ENCODE measurements at places on chromosomes 2 and 18.

GRCh38 chr2:212330263-212330662, 208.3 kb downstream of the ERBB4 start:
- no peak for DNase-seq

DNA sequence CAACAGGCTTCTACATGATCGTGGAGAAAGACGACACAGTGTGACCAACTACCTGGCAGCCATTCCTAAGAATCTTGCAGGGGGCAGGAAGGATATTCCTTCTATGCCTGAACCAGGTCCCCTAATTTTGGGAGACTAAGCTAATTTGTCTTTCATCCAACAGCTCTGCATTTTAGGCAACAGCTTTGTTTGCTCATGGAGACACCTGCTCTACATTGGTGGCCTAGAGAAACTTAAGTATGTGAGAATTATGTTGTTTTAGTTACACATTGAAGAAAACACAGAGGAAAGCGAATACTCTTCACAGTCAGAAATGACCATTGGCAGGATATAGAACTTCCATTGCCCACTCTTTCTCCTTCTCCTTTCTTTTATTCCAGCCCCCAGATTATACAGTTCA, 75.2 kb downstream of the ASXL3 start:
- no peak for DNase-seq

GRCh38 chr2:221844212-221845020, 272.3 kb upstream of the EPHA4 start:
- DNase-seq = no peak

DNA sequence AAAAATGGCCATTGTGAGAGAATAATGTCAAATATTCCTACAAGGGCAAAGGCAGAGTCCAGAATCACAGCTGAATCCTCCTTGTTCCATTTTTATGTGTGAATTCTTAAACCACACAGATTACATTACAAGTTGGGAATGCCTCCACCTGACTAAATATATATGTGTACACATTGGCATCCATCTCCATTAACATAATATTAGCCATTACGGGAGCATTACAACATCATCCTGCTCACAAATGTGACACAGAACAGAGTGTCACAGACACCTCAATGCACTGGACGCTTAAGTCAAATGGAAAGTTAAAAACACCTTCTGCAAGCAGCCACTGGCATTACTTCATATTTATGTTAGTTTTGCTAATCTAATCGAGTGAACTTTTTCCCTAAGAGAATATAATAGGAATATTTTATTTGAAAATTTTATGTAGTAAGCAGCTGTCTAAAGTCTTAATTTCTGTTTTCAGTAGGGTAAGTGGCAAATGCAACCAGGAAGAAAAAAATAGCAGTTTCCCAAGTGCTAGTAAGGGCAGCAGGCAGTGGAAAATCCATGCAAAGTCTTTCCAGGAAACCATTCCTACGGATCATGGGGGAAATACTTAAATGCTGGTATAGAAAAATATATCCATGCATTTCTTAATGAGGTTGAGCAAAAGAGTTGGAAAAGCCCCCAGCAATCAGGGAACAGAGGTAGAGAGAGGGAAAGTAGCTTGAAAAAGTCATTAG, 255.6 kb downstream of the OSR1 start:
- DNase-seq = no peak

DNA sequence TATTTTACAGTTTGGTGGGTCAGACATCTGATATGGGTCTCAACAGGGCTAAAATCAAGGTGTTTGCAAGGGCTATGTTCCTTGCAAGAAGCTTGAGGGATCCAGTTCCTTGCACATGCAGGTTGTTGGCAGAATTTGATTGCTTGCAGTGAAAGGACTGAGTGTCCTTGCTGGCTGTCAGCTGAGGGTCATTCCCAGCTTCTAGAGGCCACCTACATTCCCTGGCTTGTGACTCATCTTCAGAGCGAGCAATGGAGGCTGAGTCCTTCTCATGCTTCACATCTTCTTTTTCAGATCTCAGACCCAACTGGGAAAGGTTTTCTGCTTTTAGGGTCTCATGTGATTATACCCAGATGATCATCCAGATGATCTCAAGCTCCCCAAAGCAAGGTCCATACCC, 12.4 kb downstream of the MEX3C start:
- DNase-seq = no peak

- DNase-seq = peak; percentile 45
Measured at GRCh38 chr2:241859436-241860183, 916 bp upstream of the PDCD1 start.

DNA sequence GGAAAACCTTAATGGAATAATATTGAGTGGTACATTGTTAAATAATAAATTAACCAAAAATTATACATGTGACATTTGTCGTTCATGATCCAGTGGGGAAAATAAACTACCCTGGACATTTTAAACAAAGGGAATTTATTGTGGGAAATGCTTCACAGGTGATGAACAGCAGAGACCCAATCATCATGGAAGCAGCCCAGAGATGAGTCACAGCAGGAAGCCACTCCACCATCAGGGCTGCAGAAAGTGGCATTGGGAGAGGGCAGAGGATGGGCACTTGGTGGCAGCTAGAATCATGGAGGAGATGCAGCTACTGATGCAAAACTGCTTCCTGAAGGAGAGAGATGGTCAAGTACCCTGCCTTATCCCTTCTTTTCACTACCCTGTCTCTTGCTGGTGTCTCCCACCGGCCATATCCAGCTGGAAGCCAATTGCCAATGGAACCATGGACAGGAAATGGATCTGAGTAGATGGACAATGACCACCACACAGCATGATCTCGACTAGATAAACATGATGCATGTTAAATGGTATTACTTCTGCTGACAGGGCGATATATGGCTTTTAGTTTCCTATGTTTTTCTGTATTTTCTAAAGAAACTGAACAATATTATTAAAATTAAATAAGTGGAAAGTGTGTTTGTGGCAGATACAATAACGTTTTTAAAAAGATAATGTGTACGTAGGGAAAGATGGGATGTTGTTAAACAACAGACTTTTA, 139.8 kb downstream of the RPIA start:
- DNase-seq = no peak

- DNase-seq = no peak
Measured at GRCh38 chr18:58618822-58619595, 9.9 kb downstream of the ALPK2 start.

DNA sequence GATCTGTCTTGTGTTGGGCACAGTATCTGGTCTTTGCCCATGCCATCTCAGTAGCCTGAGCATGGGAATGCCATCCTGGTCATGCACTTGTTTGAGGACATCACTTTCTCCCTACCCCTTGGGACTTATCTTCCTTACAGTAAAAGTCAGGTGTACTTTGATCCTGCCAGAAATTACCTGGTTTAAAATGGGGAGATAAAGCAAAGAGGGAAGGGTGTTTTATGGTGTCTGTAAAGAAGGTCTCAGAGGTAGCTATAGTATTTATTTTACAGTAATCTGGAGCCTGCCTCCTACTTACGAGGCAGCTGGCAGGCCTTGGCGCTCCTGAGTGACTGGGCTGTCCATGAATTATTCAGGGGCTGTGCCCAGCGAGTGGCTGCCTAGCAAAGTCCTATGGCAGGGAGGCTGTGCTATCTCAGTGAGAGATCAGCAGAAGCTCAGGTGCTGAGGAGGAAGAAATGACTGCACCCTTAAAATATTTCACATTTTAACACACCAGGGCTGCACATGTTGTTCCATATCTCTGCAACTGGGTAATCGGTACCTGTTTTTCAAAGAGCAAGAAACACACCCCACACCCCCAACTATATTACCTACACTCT, 93.9 kb downstream of the SPTBN1 start:
- DNase-seq = peak; percentile 75

- no peak for DNase-seq
Measured at GRCh38 chr2:84022810-84023431, 436.2 kb downstream of the SUCLG1 start.

DNA sequence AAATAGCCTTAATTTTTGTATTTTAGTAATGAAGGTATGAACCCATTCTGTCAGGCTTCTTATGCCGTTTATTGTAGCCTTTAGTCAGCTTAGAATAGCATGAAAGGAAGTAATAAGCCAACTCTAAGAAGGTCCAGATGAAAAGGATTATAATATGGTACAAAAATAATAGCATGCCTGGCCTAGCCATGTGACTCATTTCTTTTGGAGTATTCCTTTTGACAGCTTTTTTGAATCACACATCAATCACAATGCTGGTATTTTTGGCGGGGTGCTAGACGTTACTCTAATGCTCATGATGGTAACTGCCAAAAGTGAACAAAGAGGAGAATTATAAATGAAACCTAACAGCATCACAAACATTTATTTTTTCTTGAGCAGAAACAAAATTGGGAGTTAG, 19.9 kb downstream of the FMNL2 start:
- DNase-seq = no peak
